ENCODE measurements at places on chromosomes 16 and 17. TPM values are rescaled to one million over a fixed set of nuclear protein-coding genes. Genes with fewer than 3 reads are reported as not detected.

HOXB8 gene
- polyA plus RNA-seq, result 19.3 TPM

FAM20A gene
- polyA plus RNA-seq, result 65.8 TPM

CCL1 gene
- polyA plus RNA-seq, result not detected

GRCh38 chr17:45197108-45197507 is 24.6 kb upstream of the FMNL1 start:
- DNase-seq, result no peak

CD300E gene
- polyA plus RNA-seq, result 0.39 TPM

GRCh38 chr17:10648956-10649355 is 8.2 kb downstream of the MYH3 start:
- DNase-seq, result no peak

GRCh38 chr17:73163043-73163442 is 1.8 kb upstream of the SSTR2 start:
- DNase-seq, result no peak

CD300H gene
- not detected for polyA plus RNA-seq

GRCh38 chr17:20997711-20998570 is 44.9 kb downstream of the USP22 start:
- no peak for DNase-seq

TTLL6 gene
- 4.2 TPM for polyA plus RNA-seq

- no peak for DNase-seq
These were observed 9.6 kb upstream of the APPBP2 start for GRCh38 chr17:60535382-60536279.

DNA sequence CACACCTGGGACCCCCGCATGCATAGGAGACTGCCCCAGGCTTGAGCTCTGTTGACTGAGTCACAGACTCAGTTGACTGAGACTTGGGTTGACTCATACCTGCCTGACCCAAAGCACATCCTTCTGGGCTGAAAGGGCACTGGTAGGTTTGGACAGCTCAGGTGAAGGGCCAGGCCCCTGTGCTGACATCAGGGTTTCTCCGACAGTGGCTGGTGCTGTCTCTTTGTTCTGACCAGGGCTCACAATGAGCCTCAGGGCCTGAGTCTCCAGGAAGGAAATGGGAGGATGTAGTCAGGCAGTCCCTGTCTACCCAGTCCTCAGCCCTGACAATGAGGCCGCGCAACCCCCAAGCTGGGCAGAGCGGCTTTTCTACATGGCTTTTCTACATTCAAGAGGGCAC is 6.5 kb downstream of the SPNS2 start:
- no peak for DNase-seq

TMEM92 gene
- not detected for polyA plus RNA-seq

SMPD3 gene
- 0.28 TPM for polyA plus RNA-seq

HOXB4 gene
- polyA plus RNA-seq, result 4.4 TPM

PERCC1 gene
- not detected for polyA plus RNA-seq

DNA sequence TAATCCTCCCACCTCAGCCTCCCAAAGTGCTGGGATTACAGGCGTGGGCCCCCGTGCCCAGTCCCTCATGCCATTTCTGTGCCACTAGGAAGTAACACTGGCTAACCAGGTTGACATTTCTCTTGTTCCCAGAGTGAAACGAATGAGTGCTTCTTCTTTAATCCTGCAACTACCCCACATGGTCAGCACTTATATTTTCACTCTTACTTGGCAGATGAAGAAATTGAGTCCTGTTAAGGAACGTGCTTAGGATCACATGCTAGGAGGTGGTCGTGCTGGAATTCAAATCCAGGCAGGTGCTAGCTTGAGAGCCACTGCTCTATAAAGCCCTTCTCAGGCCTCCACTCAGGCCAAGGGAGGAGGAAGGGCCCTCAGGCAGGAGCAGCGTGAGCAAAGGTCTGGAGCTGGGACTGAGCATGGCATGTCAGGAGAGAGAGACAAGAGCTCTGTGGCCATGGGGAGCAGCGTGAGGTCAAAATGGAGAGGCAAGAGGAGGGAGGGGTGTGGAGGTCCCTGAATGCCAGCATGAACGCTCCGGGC is 18.5 kb upstream of the RMI2 start:
- DNase-seq, result no peak

DNA sequence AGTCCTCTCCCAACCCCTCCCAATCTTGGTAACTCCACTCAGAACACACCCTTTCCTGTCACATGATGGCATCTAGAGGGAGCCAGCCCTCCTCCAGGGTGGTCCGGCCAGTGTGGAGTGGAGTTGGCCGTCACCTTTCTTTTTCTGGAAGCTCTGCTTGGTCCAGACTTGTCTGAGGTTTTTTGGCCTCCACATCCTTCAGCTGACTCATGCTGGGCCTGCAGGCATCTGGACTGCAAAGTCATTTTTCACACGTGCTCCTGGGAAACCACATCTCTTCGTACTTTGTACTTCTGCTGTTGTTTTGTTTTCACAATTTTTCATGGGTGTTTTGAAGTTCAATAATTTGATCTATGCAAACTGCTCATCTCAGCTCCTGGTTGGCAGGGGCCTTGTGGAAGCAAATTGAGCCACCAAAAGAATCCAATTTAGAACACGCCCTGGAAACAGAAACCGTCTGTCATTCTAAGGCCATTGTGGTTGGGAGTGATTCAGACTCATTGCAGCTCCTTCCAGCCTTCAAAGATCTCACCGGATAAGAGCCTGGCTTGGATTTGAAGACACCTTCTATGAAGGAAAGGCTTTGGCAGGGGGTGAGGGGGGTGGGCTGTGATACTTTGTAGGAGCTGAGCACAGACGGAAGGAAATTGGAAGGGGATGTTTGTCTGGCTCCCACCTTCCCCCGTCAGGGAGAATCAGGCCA is 42.4 kb upstream of the NF1 start:
- DNase-seq, result no peak

DNA sequence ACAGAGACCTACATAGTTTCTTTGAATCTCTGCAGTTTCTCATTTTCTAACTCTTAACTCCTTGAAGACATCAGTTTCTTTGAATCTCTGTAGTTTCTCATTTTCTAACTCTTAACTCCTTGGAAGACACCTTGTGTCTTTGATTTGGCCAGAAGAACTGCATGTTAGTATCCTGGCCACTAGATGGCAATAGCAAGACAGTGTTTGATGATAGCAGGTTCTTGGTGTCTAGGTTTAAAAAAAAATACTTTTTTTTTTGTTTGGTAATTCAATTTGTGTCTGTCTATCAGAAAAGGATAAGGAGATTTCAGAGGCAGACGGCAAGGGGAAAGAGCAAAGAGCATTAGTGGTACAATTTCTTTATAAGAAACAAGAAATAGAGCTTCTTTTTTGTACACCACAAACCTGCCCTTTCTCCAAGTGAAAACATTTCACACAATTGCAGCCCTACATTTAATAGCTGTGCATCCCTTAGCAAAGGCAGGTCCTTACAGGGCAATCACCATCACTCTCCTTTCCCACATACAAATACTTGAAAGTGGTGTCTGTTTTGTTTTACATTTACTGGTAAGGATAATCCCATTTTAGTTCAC is 1324.9 kb upstream of the CDH8 start:
- DNase-seq, result peak; percentile 55

GRCh38 chr17:37813751-37814150 is 68.9 kb upstream of the HNF1B start:
- no peak for DNase-seq
